ENCODE measurements at places on chromosomes 7 and 10. TPM values are rescaled to one million over a fixed set of nuclear protein-coding genes. Genes with fewer than 3 reads are reported as not detected.

DNA sequence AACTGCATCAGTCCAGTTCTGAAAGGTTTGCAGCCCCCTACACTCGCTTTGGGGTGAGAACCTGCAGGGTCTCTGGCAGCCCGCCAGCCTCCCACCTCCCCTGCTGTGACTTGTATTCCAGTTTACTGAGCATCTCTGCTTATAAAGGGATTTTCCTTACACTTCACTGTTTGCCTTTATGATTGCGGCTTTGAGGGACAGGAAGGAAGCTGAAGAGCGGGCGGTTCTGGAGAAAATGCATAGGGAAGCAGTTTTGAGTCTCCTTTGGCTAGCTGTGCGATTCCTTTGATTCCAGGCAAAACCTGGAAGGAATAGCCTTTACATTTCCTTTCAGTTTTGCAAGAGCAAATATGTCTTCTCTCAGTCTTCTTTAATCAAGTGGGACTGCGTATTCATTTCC lies 65.0 kb upstream of the TRIM8 start:
- H3K4me3 ChIP-seq, result no peak overlapping the region
- peak overlapping the region; percentile 44 for H3K27ac ChIP-seq
- no peak for DNase-seq
- H3K4me1 ChIP-seq, result peaks cover 31% of the 10 kb centered on the region
- H3K27me3 ChIP-seq, result no peaks in the 10 kb centered on the region
- no peaks in the 10 kb centered on the region for H3K36me3 ChIP-seq

GRCh38 chr10:119614686-119615085 lies 17.9 kb upstream of the TIAL1 start:
- no peak overlapping the region for H3K27ac ChIP-seq
- H3K4me1 ChIP-seq, result no peaks in the 10 kb centered on the region
- no peaks in the 10 kb centered on the region for H3K36me3 ChIP-seq
- no peak overlapping the region for H3K4me3 ChIP-seq
- no peak for DNase-seq

- DNase-seq, result no peak
- no peak overlapping the region for H3K27ac ChIP-seq
- H3K36me3 ChIP-seq, result no peaks in the 10 kb centered on the region
- H3K4me3 ChIP-seq, result no peak overlapping the region
- H3K4me1 ChIP-seq, result peaks cover 5% of the 10 kb centered on the region
Observed at GRCh38 chr10:118844731-118845521, 90.2 kb upstream of the CACUL1 start.

The ITGB8 gene
- 4.6 TPM for total RNA-seq

The ABCB4 gene
- total RNA-seq, result 0.41 TPM

GRCh38 chr7:80708123-80708522 lies 69.7 kb downstream of the CD36 start:
- H3K36me3 ChIP-seq, result no peaks in the 10 kb centered on the region
- H3K27me3 ChIP-seq, result no peaks in the 10 kb centered on the region
- H3K27ac ChIP-seq, result no peak overlapping the region
- no peaks in the 10 kb centered on the region for H3K4me1 ChIP-seq
- no peak overlapping the region for H3K4me3 ChIP-seq
- no peak for DNase-seq

GRCh38 chr7:138433583-138434443 lies 26.2 kb upstream of the TRIM24 start:
- H3K27ac ChIP-seq, result no peak overlapping the region
- H3K4me3 ChIP-seq, result no peak overlapping the region
- no peaks in the 10 kb centered on the region for H3K4me1 ChIP-seq
- DNase-seq, result no peak

DNA sequence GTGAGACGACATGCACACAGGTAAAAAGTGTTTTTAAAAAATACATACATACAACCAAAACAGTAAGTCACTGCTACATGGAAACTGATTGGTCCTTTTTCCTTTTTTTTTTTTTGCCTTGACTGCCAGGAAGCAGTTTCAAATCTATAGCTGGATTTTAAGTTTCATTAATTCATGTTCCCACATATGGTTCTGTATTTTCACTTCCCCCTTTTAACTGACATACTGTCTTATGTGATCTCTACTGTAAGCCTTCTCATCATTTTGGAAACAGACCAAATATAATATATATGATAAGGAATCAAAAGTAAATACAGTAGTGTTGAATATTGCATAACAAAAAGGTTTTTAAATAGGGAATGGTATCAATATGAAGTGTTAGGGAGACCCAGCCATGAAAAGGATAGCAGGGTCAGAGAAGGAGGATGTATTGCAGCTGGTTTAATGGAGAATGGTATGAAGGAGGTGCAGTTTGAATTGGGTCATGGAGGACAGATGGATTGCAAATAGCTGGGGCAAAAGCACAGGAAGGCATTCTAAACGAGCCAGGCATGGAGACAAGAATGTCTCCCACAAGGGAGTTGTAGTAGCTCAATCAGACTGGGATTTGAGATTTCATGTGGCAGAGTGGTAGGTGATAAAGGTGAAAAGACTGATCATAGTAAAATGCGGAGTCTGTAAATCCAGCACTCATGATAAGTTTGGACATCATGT lies 5.4 kb downstream of the CAV1 start:
- peak overlapping the region; percentile 38 for H3K27ac ChIP-seq
- peak overlapping the region; percentile 68 for H3K4me3 ChIP-seq
- no peaks in the 10 kb centered on the region for H3K27me3 ChIP-seq
- no peak for DNase-seq
- peaks cover 6% of the 10 kb centered on the region for H3K4me1 ChIP-seq

DNA sequence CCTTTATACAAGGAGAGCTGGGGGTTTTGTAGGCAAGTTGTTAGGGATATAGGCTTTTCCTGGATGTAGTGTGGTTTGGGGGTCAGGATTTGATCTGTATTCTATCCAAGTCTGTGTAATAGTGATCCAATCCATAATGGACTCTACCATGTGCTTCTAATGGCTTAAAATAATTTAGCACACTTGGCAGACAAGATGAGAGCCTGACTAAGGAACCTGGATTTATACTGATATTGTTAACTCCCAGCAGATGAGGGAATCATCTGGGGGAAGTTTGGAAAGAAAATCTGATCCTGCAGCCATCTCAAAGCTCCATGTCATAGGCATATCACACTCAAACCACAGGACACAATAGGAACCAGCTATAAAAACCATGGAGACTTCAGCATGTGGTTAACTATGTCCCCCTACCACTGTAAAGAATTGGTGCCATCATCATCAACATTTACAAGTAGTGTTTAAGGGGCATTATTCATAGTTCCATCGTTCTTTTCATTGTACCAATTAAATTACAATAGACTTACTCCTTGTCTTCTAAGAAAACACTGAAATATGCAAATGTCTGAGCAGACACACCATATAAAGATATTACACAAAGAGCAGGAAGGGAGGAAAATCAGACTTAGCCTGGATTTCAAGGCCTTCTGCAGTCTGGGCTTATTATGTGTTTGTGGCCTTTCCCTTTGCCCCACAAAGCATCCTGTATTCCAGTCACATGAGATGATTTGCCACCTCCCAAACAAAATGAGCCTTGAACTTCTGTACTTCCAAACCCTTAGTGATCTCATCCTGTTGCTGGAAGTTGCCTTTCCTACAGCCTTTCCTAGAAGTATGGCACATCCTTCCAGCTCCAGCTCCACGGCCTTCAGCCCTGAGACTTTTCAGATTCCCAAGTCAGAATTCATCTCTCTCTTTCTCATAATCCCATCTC lies 22.5 kb upstream of the HPS1 start:
- no peak overlapping the region for H3K27ac ChIP-seq
- no peaks in the 10 kb centered on the region for H3K27me3 ChIP-seq
- no peak for DNase-seq
- H3K36me3 ChIP-seq, result no peaks in the 10 kb centered on the region

DNA sequence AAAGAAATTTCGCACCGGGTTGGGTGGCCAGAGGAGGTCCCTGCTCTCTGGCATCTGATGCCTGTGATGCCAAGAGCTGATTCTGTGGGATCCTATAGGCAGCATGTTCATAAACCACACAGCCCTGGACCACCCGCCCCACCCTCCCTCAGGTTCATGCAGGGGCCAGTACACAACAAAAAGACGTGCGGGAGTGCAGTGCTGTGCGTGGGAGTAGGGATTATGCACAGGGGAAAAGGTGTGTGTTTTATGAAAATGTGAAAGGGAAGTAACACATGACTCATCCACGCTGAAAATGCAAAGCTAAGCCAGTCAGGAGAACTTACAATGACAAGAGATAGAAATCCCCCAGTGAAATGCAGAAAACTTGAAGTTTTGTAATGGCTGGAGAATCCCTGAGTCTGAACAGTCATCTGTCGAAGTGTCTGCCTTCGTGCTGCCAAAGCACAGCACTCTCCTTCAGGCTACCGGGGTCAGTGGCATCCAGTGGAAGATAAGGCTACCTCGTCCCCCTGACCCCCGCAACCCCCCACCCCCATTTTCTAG lies 1.1 kb downstream of the KIAA1217 start:
- H3K4me3 ChIP-seq, result peak overlapping the region; percentile 56
- peaks cover 15% of the 10 kb centered on the region for H3K4me1 ChIP-seq
- no peaks in the 10 kb centered on the region for H3K27me3 ChIP-seq

GRCh38 chr10:6197321-6197720 lies 5.4 kb upstream of the PFKFB3 start:
- no peaks in the 10 kb centered on the region for H3K36me3 ChIP-seq
- no peak overlapping the region for H3K4me3 ChIP-seq
- H3K27me3 ChIP-seq, result no peaks in the 10 kb centered on the region
- H3K27ac ChIP-seq, result peak overlapping the region; percentile 4

DNA sequence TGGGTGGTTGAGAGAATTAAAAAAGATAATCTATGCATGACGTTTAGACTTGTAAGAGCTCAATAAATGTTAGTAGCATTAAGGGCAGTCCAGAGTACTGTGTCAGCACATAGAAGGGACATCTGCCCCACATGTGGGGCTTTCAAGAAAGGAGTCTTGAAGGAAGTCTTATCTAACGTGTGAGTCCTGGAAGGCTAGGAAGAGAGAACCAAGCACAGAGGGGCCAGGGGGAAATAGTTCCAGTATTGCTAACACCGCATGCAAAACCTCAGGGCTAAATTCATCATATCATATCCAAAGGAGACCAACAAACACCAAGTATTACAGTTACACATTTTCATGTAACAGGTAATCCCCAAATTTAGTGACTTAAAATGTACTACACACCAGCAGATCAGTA lies 122.7 kb downstream of the AOAH start:
- H3K36me3 ChIP-seq, result no peaks in the 10 kb centered on the region
- no peak overlapping the region for H3K4me3 ChIP-seq
- H3K27ac ChIP-seq, result no peak overlapping the region
- no peaks in the 10 kb centered on the region for H3K27me3 ChIP-seq
- no peak for DNase-seq

DNA sequence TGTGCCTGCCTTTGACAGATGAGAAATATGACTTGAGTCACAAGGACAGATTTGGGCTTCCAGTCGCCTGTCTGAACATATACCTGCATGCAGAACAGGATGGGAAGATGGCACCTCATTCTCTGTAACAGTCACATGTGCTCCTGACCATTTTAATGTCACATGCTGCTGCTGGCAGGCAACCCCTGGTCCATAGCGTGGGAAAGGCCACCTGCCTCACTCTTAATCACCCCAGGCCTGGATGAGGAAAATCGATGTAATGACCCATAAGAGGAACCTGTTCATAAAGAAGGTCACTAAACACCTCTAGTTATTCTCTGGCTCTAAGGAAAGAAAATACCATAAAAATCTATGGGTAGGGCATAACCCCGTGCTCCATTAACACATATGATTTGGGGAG lies 110.2 kb downstream of the GFRA1 start:
- H3K4me3 ChIP-seq, result no peak overlapping the region
- H3K27ac ChIP-seq, result no peak overlapping the region
- no peaks in the 10 kb centered on the region for H3K36me3 ChIP-seq
- no peak for DNase-seq
- H3K4me1 ChIP-seq, result no peaks in the 10 kb centered on the region
- H3K27me3 ChIP-seq, result no peaks in the 10 kb centered on the region

GRCh38 chr7:99024066-99024465 lies 119.8 kb downstream of the SMURF1 start:
- no peak overlapping the region for H3K4me3 ChIP-seq
- peaks cover 24% of the 10 kb centered on the region for H3K36me3 ChIP-seq
- no peak overlapping the region for H3K27ac ChIP-seq

- no peaks in the 10 kb centered on the region for H3K27me3 ChIP-seq
- no peak overlapping the region for H3K4me3 ChIP-seq
- no peaks in the 10 kb centered on the region for H3K4me1 ChIP-seq
- H3K27ac ChIP-seq, result no peak overlapping the region
Observed at GRCh38 chr10:106399112-106399511, 765.4 kb downstream of the SORCS1 start.

GRCh38 chr7:24948739-24949138 lies 31.2 kb downstream of the OSBPL3 start:
- H3K27me3 ChIP-seq, result no peaks in the 10 kb centered on the region
- H3K36me3 ChIP-seq, result no peaks in the 10 kb centered on the region
- no peak for DNase-seq
- no peaks in the 10 kb centered on the region for H3K4me1 ChIP-seq
- H3K4me3 ChIP-seq, result no peak overlapping the region

DNA sequence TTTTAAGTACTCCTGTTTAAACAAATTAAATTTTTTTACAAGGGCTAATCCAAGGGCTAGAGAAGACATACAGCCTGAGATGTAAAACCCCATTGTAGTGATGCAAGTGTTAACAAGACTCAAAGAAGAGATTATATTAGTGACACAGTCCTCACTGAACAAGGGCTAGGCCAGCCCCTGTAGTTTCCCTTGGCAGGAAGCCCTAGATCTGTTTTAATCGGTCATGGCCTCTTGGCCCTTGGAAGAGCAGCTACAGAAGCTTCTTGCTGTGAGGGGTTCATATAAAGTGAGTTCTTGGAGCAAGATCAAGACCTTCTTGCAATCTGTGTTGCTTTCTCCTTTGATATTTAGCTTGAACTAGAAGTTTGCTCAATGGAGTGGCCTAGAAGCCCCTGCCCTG lies 1339.4 kb downstream of the XPNPEP1 start:
- H3K27ac ChIP-seq, result no peak overlapping the region
- no peaks in the 10 kb centered on the region for H3K27me3 ChIP-seq
- no peak overlapping the region for H3K4me3 ChIP-seq
- no peaks in the 10 kb centered on the region for H3K4me1 ChIP-seq

- DNase-seq, result no peak
- H3K36me3 ChIP-seq, result peaks cover 19% of the 10 kb centered on the region
- H3K27ac ChIP-seq, result no peak overlapping the region
- H3K4me3 ChIP-seq, result no peak overlapping the region
Observed at GRCh38 chr7:139430443-139430842, 53.0 kb downstream of the KLRG2 start.

DNA sequence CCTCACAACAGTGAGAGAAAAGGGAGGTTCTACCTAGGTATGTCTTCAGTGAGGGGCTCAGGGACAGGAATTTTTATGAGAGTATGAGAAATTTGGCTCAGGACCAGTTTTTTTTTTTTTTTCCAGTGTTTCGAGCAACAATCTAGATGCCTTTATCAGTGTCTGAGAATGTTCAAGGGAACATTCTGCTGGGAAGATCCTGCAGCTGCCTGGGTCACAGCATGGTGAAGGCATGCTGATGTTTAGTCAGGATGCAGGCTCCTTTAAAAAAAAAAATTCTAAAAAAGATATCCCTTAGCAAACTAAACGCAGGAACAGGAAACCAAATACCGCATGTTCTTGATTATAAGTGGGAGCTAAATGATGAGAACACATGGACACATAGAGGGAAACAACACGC lies 31.0 kb downstream of the SBDS start:
- no peaks in the 10 kb centered on the region for H3K27me3 ChIP-seq
- H3K27ac ChIP-seq, result no peak overlapping the region
- no peak overlapping the region for H3K4me3 ChIP-seq
- no peaks in the 10 kb centered on the region for H3K4me1 ChIP-seq
- no peak for DNase-seq

- no peaks in the 10 kb centered on the region for H3K4me1 ChIP-seq
- DNase-seq, result no peak
- no peak overlapping the region for H3K4me3 ChIP-seq
- no peaks in the 10 kb centered on the region for H3K27me3 ChIP-seq
- no peak overlapping the region for H3K27ac ChIP-seq
Observed at GRCh38 chr7:90053094-90053493, 101.2 kb upstream of the STEAP1 start.

All from upper lobe of right lung (tissue), 1 donor.